ENCODE measurements at places on chromosomes 5 and 9.

- no peak for DNase-seq
Observed at GRCh38 chr5:127375544-127376091, 85.0 kb downstream of the MEGF10 start.

GRCh38 chr5:56003179-56003578, 8.4 kb upstream of the IL6ST start:
- DNase-seq: no peak

DNA sequence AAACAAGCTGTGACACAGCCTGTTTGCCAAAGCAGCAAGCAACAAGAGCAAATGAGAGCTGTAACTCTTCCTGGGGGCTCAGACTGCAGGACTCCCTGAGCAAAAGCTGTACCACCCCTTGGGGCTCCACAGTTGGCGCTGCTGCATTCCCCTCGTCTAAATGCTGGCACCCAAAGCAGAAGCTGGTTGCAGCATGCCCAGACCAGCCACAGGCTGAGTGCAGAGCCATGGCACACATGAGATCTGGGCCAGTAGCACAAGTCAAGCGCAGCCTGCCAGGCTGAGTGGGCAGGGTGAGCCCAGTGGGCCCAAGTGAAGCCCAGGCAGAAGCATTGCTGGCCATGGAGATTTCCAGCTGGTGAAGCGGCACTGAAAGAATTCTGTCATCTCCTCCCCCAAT, 157.3 kb upstream of the GRAMD2B start:
- DNase-seq: no peak

DNA sequence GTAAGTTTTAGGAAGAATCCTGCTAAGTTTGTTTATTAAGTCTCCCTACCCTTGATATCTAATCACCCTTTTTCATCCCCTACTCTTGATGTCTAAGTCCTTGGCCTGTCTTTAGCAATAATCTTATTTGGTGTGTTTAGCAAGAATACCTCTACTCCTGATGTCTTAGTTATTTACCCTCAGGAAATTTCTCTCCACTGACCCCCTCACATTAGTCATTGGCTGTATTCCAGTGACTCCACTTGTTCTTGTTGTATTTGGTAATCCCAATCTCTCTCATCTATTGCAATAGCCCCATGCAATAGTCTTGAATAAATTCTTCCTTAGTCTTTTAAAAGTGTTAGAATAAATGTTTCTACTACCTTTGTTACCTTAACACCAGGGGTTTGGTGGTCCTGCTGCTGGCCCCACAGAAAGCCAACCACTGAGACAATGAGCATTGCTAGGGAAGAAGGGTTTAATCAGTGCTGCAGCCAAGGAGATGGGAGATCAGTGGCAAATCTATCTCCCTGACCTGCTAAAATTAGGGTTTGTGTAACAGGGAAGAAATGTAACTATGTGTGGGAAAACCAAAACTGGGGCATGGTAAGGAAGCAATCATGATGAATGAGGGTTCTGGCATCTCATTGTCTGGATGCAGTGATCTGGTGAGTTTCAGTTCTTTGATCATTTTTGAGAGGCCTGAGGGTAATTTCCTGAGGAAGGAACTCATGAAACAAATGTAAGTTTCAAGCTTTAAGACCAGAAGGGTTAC, 236.4 kb upstream of the DAB2 start:
- DNase-seq: no peak

GRCh38 chr5:112063856-112064255, 306.9 kb upstream of the NREP start:
- DNase-seq: no peak

- no peak for DNase-seq
Observed at GRCh38 chr5:135417083-135417482, 18.1 kb upstream of the MACROH2A1 start.

GRCh38 chr5:177507165-177507564, 2.5 kb downstream of the DOK3 start:
- no peak for DNase-seq

- DNase-seq: no peak
Observed at GRCh38 chr9:12702160-12702758, 9.1 kb downstream of the TYRP1 start.

- no peak for DNase-seq
Observed at GRCh38 chr9:121029469-121029868, 20.6 kb downstream of the C5 start.

- DNase-seq: no peak
Observed at GRCh38 chr9:115182264-115182663, 64.3 kb upstream of the TNC start.

DNA sequence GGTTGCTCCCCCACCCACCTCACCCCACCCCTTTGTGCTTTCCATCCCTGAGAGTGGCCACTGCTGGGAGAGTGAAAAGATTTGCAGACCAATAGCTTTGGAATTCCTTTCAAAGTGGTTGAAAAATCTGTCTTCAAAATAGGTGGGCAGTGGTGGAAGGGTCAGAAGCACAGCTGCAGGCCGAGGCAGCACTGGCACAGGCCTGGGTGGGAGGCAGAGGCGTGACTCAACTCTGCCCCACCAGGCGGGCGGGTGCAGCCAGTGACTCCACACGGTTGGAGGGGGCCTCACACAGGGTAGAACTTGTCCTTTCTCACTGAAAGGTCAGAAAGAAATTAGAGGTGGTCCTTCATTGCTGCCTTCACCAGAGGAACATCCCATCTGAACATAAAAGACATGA, 214.9 kb upstream of the TBCA start:
- no peak for DNase-seq

GRCh38 chr9:79049371-79049770, 522.4 kb upstream of the TLE4 start:
- DNase-seq: no peak

DNA sequence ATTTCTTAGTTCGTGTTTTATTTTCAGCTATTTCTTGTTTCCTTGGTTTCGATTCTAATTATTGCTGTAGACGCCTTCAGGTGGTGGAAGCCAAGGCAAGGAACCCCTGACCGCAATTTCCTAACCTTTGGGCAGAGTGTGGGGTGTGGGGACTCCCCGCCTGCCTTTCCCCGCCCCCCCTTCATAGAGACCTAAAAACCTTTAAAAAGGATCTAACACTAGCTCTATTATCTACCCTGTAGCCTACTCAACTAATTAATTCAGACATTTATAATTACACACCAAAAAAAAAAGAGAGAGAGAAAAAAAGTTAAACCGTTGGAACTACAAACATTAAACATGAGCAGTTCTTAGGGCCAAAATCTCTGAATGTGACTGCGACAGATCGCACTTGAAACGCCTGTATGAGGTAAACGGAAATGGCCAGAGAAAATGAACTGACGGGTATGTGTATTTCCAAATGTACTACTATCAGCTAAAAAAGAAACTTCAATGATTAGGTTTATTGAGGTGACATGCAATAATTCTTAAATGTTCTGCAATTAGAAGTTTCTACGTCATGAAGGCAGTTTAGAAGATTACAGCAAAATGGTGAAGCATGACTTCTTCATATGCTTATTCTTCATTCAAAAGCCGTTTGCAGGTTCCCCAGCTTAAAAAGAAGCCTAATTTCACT, 19.0 kb upstream of the FER start:
- no peak for DNase-seq

- DNase-seq: no peak
Observed at GRCh38 chr5:128974567-128974966, 9.3 kb downstream of the SLC27A6 start.

DNA sequence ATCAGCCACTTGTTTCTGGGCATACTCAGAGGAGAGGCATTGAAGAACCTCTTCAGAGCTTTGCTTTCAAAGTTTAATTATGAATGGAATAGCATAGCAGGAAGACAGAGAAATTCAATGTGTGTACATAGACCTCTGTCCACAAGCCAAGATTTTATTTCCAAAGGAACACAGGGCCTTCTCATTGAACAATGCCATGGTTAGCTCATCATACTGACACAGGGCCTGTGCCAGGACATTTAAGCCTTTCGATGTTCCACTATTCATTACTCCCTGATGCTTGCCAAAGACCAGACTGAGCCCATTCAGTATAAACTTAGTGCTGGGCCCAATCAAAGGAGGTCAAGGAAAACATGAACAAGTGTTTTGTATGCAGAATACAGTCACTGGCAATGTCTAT, 280.8 kb downstream of the FBXL17 start:
- DNase-seq: no peak

GRCh38 chr5:72711351-72711750, 105.1 kb upstream of the TNPO1 start:
- no peak for DNase-seq

- DNase-seq: no peak
Observed at GRCh38 chr9:35910613-35911359, 1.5 kb downstream of the SPAAR start.

DNA sequence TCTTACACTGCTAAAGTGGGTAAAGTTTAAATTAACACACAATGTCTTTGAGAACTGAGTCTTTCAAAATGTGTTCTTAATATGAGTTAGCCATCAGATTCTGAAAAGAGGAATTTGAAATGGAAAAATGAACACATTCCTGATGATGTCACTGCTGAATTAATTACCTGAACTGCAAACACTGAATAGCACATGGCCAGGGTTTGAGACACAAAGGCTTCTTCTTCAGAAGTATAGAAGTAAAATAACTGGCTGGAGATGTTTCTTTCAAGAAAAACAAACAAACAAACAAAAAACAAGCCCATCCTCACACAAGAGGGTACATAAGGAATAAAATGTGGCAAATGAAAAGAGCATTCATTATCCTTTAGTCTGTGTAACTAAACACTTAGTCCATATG, 7.1 kb downstream of the GLIS3 start:
- DNase-seq: no peak

DNA sequence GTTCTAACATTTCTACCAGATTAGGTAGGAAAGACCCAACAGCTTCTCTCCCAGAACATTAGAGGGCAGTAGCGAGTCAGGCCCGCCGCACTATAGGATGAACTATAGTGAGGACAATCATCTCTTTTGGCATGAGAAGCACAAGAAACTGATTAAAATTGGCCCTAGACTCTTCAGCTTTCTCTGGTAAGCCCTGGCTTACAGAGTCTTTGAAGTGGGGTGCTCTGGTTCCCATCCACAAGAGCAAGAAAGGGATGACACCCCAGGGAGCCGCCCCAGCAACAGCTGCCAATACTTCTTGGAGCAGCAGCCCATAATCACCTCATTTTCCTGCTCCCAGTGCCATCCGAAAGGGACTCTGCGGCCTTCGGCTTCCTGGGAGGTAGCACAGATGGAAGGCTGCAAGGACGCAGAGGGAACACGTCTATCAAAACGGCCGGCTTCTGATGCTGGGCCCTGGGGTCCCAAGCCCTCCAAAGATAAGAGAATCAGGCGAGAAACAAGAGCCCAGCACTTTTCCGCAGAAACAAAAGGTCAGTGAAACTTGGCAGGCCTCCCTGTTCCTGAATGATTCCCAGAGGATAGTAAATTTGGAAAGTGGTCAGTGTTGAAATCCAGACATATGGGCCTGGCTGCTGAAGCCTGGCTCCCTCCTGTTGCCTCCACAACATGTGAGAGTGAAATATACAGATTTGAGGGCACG, 69.3 kb downstream of the HSD17B3 start:
- DNase-seq: no peak

DNA sequence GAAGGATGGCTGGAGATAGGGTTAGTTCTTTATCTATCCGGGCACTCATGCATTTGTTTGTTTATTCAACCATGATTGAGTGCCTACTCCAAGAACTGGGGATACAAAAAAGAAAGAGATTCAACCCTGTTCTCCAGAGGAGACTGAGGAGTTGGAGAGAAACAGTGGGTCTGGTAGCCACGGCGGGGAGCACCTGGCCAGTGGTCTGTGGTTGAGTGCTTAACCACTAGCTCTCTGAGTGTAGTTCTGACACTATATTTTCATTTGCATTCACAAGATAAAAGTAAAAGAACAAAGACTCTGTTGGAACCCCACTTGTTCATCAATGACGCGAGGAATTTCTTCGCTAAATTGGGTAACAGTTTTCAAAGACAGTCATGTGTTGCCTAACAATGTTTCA, 295.5 kb upstream of the MSX2 start:
- DNase-seq: no peak

DNA sequence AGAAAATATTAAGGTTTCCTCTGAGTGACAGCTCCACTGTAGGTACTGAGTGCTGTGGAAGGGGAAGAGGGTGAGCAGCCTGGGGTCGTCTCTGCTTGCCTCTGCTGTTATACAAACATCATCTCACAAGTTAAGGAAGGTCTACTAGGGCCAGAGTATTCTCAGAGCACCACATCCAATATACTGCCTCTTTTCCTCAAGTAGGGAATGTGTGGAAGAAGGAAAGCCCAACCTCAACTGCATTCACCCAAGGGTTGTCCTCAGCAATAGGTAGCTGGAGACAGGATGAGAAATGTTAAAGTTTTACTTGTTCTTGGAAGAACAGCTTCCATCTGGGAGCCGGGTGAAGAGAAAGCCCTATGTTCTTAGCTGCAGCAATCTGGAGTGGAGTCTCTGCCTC, 1062.3 kb upstream of the CDH10 start:
- DNase-seq: no peak

All from osteocyte (in vitro differentiated cells).